DMS79 (cell line): ENCODE measurements at places on chromosomes 16 and 17.
A peak's percentile ranks its signal among the peaks of the same experiment; 100 is the strongest.

DNA sequence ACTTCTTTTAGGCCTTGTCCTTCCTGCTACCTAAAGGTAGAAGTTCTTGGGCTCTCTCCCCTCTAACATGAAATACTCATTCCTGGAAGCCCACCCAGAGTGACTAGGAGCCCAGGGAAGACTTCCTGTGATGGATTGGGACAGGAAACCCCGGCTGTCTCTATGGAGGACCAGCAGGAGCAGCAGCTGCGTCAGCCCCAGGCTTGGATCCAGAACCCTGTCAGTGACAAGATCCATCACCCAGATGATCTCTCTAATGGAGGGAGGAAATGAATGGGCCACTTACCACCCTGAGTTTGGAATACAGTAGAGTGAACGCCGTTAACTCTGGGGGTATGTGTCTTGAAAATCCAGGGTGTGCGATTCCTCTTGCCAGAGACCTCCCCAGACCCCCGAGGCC lies 195.7 kb upstream of the WSCD1 start:
- no peak for DNase-seq

DNA sequence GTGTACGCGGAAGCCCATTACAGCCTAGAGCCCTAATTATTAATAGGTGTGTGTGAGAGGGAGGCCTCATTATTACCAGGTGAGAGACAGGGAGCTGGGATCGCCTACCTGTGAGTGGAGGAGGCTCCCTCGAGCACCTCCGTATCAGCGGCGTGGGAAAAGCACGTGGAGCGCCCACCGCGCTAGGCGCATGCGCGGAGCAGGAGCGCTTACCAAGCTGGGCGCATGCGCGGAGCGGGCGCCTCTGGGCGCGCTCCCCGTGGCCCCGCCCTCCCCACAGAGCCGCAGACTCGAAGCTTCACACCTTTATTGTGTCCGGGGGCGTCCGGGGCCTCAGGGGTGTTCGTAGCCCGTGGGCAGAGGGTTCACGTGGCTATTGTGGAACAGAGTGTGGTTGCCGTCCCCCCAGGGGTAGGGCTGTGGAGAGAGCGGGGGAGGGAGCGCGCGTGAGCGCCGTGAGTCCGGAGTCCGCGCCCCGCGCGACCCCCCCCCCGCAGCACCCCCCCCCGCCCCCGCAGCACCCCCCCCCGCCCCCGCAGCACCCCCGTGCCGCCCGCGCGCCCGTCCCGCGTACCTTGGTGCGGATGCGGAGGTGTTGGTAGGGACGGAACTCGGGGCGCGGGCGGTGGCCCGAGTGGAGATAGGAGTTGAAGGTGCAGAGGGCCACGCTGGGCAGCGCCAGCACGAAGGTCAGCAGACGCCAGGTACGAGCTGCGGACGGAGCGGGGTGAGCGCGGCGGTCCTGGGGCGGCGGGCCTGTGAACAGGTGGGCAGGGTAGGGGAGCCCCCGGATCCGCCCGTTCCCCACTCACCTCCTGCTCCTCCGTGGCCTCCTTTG lies 500 bp downstream of the COX6A2 start:
- DNase-seq, result no peak

DNA sequence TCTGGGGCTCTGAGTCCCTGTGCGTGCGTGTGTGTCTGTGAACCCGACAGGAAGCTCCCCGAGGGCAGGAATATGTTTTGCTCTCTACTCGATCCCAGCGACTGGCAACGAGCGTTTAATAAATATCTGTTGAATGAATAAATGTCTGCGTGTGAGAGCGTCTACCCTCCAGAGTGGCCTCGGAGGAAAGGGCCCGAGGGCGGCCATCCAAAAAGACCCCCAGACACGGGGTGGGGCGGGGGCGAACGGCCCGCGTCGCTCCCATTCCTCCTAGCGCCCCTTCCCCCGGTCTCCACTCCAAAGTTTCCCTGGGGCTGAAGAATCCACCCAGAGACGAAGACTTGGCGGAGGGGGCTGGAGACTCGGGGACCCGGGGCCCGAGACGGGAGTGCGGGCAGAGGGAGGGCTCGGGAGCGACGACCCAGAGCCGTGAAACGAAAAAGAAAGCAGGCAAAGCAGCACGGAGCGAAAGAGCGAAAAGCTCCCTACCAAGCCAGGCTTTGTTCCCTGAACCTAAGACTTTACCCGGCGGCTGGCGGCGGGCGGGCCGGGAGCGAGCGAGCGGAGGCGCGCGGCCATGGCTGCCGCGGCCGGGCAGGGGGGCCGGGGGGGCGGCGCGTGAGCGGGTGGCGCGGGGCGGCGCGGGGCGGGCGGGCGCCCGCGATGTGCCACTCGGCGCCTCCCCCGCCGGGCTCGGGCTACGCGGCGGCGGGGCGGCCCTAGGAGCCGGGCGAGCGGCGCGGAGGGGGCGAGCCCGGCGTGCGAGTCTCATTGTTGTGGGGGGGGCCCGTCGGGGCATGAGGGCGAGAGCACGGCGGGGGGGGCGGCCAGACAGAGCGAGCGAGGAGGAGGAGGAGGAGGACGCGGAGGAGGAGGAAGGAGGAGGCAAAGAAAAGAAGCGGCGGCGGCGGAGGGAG lies at the start of gene MLLT6:
TSS of gene MLLT6 (plus strand) at position 668 of the 917 bp plus-strand sequence. CDS start 360 bp downstream, outside the sequence.
- DNase-seq, result peak; percentile 39

DNA sequence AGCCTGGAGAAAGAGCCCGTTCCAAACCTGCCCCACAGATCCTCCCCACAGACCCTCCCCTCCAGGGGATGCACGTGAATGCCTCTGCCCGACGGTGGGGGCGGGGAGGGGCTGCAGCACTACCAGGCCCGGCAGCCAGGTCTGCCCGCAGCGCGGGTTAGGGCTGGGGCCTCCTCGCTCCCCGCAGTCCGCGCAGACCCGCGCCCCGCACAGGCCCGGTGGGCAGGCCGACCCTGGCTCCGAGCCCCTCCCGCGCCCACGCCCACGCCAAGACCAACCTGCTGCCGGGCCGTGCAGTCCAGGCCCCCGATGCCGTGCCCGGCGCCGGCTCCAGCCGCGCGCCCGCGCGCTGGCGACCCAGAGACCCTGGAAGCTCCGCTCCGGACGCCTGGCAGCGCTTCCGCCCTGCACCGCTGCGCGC lies at the start of gene RPUSD1:
TSS of gene RPUSD1 (minus strand) at position 404 of the 421 bp plus-strand sequence. CDS start 644 bp downstream, outside the sequence.
- no peak for DNase-seq

GRCh38 chr17:59676716-59677115 lies 30.5 kb downstream of the PTRH2 start:
- no peak for DNase-seq

DNA sequence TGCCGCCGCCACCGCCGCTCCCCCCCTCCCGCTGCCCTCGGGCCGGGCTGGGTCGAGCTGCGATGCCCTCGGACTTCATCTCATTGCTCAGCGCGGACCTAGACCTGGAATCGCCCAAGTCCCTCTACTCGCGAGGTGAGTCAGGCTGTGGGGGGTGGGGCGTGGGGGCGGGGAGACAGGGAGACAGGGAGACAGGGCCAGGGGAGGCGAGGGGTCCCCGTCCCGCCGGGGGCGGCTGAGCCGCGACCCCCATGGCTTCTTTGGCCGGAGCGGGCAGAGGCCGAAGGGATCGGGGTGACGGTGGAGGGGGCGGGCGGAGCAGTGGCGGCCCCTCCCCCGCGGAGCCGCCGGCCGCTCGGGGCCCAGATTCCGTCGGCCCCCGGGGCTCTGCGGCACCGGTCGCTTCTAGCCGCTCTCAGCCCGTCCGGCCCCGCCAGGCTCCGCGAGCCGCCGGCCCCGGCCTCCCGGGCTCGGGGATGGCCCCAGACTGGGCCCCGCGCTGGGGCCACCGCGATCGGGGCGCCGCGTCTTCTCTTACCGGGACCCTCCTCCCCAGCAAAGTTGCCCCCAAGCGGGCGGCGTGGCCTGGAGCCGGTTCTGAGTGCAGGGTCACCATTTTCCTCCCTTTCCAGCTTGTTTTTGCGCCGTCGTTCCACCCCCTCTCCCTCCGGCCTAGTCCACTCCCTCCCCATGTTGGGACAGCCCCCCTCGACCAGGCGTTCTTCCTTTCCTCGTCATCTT lies 644 bp downstream of the NFAT5 start:
- no peak for DNase-seq

- no peak for DNase-seq
Measured at GRCh38 chr17:39213852-39214251, 11.9 kb downstream of the STAC2 start.

DNA sequence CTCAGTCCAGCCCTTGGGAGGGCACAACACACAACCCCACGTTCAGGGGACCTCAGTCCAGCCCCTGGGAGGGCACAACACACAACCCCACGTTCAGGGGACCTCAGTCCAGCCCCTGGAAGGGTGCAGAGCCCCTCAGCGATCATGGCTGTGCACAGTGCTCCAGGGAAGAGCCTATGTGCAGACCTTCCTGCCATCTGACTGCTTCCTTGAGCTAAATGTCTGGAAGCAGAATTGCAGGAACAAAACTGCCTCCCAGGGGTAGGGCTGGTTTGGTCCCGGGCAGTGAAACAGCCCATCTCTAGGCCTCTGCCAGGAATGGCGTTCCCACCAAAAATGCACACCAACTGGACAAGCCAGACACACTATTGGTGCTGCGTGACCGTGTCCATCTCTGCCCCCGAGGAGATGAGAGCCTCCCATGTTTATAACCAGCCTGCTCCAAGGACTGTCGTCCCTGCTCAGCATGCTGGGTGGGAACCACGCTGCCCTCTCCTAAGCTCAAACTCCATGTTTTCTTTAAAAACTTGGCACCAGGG lies 44.0 kb downstream of the ZNF276 start:
- DNase-seq, result no peak

- peak; percentile 18 for DNase-seq
Measured at GRCh38 chr17:78873519-78874340, 29.3 kb downstream of the CEP295NL start.
